Hindlimb muscle (tissue), 1 donor: ENCODE measurements at places on chromosomes 7 and 10.

DNA sequence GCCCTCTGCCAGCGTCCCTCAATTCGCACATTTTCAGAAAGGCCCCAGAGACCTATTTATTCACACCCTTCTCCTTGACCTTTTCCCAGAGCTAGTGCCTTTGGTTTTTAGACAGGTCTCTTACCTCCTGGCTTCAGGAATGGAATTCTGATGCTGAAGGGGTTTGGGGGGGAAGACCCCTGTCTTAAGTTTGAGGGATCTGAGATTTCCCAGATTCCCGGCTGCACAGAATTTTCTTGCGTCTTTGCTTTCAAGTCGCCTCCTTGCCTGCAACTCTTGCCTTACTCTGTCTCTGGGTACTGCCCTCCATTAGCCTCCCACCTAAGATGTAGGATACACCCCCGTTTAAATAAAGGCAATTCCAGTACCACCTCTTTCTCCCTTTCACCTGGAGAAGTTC is 1.9 kb downstream of the GATA3 start:
- no peak for DNase-seq

DNA sequence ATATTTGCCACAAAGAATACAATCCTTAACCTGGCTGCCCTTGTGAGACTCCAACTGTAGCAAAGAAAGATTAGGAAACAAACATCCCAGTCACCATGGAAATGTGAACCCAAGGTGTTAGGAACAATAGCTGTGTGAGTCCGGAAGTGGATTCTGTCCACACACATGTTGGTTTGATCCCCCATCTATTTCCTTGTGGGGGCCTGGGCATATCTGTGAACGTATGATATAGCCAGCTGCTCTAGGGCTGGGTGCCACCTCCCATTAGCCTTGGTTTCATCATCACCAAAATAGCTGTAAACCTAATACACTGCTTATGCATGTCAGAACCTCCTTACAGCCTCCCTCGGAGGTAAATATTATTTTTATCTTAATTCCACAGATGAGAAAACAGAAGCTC is 26.4 kb downstream of the GRK5 start:
- no peak for DNase-seq

DNA sequence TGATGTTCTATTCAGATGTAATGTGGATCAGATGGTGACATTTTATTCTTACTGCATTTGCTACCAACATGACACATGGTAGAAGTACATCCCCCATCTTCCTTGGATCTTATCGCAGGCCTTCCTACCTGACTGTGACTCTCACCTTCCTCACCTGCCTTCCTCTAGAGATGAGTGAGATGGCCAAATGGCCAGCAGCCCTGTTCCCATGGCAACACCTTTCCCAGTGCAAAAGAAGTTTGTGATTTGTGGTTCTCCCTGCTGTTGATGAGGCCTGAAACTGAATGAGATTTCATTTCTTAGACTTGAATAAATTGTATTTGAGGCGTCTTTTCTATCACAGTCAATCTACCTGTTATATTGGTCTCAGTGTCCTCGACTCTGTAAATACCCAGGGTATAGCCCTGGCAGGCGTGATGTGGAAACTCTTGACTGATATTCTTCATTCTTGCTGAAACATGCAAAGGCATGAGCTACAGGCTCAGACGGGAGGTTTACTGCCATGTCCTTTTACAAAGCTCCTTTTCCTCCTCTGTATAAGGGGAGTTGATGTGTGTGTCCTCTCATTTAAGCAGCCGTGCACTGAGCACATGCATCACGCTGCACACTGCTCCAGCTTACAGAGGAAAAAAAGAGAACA is 440.7 kb upstream of the AKR1E2 start:
- DNase-seq = no peak

DNA sequence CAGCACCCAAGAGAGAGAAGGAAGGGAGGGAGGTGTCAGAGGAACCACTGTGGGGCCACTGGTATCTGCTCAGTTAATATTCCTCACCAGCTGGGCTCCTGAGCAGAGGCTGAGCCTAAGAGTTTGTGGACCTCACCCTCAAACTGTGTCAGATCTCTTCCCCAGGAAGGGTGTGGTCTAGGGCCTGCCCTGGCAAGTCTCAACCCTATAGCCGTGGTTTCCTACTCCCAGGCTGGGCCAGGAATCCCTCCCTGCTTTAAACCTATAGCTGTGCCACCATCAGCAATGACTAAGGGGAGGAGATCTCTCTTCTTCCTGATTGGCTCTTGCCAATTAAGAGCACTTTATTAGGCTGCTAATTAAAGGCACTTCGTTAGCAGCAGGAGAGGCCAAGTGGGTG is 29.9 kb downstream of the POLL start:
- DNase-seq = no peak
